DMS53 (cell line): ENCODE measurements at places on chromosomes 4 and X.

DNA sequence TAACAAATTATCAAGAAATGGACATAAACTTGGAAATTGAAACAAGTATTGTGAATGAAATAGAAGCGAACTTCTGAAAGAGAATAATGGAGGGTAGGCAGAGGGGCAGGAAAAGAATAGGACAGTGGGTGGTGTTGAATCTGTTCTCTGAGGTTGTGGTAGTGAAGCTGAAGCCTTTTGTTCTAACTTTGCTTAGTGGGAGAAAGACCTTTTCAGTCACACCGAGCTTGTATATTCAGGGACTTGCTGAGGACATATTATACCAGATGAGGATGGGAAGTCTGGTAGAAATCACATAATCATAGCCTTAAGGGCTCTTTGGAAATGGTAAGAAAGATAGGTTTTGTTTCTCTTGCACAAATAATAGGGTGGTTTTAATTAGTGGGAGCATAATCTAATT is 115.4 kb upstream of the NDST4 start:
- no peak for DNase-seq

DNA sequence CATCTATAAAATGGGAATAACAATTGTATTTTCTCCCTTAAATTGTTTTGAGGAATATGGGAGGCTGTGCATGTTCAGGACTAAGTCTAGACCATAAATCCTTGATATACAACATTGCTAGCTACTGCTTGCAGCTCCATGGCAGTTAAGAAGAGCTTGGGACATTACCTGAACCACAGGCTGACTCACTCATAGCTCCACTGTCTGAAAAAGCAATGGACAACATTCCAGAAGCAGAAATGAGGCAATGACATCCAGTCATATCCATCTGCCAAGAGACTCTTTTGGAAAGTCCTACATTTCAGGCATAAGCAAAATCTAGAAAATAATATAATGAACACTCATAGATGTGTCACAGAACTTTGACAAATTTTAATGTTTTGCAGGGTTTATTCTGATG is 167.3 kb upstream of the LEF1 start:
- DNase-seq = no peak

- DNase-seq = no peak
Measured at GRCh38 chr4:116413222-116413621, 672.2 kb downstream of the TRAM1L1 start.

DNA sequence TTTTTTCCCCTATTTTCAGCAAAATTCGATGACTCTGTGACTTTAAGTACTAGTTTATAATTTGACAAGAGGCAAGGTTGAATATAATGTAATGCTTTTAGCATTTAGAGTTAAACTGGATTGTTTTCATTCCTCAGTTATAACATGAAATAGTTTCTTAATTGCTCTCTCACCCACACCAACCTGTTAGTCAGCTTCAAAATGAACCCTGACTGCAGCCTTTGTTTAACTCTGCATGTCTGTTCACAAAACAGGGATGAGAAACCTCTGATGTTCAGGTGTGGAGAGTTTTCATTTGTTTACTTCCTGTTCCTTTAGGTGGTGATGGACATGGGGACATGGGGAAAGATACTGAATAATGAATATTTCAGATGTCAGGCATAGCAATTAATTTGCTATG is 49.9 kb upstream of the MND1 start:
- peak; percentile 77 for DNase-seq

DNA sequence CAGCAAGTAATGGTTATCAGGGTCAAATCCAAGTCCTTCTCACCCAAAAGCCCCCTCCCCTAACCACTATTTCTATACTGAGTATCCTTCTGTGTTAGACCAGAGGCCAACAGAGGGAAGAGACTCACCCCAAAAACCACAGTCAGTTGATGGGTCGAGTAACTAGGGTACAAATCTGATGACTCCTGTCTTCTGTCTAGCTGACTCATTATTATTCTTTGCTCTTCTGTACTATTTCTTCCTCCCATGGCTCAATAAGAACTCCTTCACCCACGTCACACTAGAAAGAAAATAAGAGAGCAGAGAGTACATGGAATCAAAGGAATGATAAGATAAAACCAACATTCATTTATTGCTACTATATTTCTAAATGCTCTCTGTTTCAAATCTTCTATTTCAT is 2.0 kb downstream of the RAB40A start:
- no peak for DNase-seq

- no peak for DNase-seq
Measured at GRCh38 chr4:38284294-38285030, 324.3 kb downstream of the PTTG2 start.

- DNase-seq = no peak
Measured at GRCh38 chrX:12611471-12611870, 179.7 kb upstream of the PRPS2 start.

DNA sequence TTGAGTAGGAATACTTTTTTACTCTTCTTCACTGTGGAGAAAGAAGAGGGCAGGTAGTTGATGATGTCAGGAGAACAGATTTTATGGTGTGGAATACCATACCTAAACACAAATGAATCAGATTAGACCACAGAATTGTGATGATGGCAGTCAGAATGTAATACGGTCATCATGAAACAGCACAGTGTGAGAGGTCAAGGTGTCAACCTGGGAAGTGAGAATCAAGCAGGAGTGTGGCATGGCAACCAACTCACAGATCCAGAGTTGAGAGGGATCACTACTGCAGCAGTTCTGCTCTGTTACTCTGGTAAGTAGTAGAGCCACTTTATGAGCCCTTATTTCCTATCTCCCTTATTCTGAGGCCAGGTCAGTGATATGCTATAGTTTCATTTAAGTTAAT is 27.7 kb downstream of the METTL14 start:
- no peak for DNase-seq
